NB4 (cell line): ENCODE measurements at places on chromosomes 5 and 9.

DNA sequence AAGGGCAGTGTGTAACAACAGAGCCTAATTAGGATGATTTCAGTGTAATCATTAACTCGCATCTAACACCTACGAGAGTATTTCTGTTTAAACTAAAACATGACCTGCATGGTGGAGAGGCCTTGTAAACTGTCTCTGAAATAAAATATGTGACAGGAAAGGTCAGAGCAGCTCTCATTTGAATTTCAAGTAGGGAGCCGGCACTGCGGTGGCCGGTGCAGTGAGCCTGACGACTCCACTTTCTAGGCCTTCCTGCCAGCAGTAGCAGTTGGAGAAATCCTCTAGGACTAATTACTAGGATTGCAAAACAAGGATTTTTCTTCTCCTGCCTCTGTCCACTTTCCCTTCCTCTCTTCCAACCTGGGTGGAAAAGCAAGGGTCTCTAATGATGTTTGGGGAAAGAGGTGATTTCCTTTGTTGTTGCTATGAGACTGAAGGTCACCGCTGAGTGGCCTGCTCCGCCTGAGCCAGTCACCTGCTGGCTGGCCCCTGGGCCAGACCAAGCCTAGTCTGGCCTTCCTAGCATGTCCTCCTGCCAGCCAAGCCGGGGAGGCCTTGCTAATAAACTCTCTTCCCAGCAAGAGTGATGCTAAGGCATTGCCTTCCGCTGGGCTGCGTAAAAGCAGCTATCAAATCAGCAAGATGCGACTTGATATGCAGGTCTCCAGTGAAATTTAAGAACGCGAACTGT lies 245.7 kb downstream of the PSAT1 start:
- no peak for DNase-seq

DNA sequence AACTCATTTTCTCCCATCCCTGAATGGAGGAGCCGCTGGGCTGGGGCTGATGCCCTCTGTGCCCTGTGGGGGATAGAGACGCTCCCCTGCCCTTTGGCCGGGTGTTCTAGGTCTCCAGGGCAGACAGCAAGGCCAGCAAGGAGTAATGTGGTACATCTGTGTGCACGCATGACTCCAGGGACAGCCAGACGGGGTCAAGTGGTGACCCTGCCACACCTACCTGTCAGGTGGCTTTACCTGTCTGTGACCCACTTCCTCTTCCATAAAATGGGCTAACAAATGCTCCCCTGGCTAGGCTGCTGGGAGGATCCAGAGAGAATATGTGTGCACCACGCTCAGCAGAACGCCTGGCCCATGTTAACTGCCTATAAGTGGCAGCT lies 35.4 kb upstream of the BARHL1 start:
- no peak for DNase-seq

DNA sequence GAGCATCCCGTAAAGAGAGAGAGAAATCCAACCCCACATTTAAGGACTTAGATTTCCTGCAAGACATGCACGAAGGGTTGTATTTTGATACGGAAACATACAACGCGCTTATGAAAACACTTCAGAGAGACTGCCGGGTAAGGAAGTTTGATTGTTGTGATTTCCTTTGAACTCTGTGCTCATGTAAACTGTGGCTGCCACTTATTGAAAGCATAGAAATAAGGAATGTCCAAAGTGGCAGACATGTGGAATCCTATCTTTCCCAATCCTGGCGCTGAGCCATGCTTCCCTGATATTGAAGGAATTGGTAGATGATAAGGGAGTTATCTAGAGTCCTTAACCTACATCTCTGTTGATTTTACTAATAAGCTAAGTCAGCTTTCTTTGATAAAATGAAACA lies 119.4 kb downstream of the PRKACG start:
- DNase-seq = no peak

DNA sequence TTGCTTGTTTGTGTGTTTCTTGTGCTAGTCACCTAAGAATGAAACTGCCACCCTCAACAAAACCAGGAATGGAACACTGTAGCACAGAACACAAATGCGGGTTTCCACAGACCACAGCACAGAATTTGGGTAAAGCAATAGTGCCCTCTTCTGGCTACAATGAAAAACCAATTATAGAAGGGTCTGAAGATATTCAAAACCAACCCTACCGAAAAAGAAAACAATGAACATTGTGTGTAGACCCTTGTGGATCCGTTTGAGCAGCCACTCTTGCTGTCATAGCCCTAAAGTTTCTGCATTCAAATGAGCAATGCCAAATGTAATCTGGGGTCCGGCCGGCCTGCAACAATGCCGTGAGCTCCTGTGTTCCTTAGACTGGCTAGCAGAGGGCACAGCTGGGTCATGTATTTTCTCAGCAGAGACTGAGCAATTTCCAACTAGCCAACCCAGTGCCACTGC lies 8.3 kb upstream of the ENC1 start:
- peak; percentile 74 for DNase-seq

GRCh38 chr9:134965411-134965810 lies 47.7 kb upstream of the FCN1 start:
- DNase-seq = no peak

GRCh38 chr5:180521101-180521500 lies 26.9 kb downstream of the CNOT6 start:
- no peak for DNase-seq

DNA sequence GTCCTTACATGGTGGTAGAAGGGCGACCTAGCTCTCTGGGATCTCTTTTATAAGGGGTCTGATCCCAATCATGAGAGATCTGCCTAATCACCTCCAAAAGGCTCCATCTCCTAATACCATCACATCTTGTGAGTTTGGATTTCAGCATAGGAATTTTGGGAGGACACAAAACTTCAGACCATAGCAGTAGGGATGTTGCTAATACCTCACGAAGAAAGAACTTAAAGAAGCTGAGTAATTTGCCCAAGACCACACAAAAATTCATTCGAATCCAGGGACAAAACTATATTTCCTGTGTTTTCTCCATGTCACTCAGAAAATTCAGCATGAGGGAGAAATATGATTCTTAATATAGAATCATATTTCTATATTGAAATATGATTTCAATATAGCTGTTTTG lies 32.7 kb downstream of the MTAP start:
- no peak for DNase-seq
